Activated CD8-positive, alpha-beta memory T cell treated with anti-CD3 and anti-CD28 coated beads, Interleukin-2, amount 10 ng/mL, durations not matched to agents 7 days and 5 days (primary cell): ENCODE measurements at places on chromosomes 11 and 22.

GRCh38 chr11:69576069-69576782, 64.7 kb upstream of the CCND1 start:
- DNase-seq, result no peak

DNA sequence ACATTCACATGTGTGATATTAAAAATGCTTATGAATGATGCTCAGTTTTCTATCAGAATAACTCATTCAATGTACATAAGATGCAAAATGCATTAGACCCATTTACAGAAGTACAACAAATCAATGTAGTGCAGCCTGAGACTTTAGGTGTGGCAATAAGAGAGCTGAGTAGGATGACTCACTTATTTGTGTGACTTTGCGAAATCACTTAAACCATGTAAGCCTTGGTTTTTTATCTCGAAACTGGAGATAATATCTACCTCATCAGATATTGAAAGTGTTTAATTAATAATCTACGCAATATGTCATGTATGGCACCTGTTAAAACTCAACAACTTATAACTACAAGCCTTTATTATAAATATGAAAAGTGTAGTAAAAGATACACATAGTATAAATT, 105.7 kb upstream of the LUZP2 start:
- no peak for DNase-seq

DNA sequence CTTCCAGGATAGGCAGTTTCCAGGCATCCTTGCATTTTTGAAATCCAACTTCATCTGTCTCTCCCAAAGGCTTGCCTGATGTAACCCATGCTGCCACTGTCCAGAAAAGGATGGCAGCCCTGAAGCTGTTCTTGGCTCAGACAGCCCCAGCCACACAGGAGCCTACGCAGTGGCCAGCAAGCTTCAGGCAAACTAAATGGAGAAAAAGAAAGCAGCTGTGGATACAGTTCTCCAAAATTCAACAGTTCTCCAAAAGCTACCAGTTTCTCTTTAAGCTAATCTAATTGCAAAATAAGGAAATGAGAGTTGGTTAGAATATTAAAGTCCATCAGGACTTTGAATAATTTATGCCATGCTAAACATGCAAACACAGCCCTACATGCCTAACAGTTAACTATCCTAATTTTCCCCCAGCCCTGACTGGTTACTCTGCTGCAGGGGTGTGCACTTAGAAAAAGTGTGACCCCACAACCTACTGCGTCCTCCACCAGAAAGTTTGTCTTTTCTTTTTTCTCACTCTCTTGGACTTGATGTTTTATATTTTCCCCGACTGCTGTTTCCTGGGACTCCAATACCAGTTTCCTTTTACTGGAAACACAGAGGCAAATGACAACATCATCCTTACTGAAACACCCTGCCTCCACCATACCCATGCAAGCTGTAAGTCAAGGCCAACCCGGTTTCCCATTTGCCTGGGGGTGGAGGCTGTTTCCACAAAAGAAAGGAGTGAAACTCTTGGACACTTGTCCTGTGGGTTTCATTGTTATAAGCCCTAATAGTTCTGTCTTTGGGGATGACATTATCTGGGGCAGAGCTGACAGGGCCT, 69.1 kb upstream of the OR5AN1 start:
- DNase-seq, result no peak

- DNase-seq, result no peak
Observed at GRCh38 chr11:133476570-133477250, 55.6 kb downstream of the OPCML start.

DNA sequence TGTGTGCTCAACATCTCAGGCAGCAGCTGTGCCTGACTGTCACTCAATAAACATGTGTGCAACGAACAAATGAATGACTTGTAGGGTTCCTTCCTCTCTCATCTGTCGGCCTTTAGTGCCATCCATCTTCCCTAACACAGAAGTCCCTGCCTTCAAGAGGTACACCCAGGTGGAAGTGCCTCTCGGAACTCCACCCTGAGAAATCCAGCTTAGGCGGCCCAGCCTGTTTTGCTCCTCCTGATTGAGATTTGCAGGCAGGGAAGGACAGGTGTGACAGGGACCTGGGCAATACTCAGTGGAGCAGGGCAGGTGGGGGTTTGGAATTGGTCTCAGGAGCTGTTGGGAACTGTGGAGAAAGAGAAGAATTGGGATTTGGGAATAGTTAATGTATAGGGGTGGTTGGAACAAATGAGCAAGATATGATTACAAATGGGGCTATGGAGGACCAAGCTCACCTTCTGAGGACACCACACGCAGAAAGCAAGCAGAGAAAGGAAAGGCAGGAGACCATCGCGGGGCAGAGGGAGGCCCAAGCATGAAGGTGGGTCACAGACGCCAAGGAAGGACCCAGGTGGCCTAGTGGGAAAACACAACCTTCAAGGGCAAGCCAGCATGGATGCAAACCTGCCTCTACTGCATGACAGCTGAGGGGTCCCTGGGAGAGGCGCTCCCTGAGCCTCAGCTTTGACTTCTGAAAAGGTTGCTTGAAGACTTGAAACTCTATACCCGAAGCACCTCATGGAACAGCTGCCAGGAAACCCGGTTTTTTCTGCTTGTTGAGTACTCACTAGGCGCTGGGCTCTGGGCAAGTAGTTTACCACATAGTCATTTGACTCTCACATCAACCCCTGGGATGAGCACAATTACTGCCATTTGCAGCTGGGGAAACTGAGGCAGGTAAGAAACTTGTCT, 40.9 kb upstream of the ANO1 start:
- DNase-seq, result no peak

DNA sequence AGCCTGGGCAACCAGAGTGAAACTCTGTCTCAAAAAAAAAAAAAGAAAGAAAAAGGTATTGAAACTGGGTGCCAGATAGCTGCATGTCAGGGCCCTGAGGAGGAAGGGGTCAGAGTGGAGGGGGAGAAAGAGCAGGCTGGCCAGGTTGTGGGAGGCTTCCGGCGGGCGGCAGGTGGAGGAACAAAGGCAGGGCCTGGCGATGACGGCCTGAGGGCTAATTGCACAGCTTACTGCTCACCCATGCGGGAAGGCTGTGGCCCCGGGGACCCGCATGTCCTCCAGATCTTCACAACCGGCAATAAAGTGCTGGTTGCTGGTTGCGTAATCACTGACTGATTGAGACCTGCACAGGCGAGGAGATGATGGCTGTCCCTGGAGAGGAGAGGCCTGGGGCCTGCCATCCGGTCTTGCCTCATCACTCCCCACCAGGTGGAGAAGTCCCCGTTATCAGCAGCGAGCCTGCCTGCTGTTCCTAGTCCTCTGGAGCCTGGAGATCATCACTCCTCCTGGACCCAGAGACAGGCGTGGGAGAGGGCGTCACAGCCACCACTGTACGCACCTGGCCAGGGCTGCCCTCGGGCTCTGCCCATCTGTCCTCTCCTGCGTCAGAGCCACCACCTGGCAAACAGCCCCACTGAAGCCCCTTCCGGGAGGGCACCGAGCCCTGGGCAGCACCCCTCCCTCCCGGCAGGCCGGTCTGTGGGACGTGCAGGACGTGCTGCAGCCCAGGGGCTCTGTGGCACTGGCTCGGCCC, 18.7 kb downstream of the H19 start:
- no peak for DNase-seq

DNA sequence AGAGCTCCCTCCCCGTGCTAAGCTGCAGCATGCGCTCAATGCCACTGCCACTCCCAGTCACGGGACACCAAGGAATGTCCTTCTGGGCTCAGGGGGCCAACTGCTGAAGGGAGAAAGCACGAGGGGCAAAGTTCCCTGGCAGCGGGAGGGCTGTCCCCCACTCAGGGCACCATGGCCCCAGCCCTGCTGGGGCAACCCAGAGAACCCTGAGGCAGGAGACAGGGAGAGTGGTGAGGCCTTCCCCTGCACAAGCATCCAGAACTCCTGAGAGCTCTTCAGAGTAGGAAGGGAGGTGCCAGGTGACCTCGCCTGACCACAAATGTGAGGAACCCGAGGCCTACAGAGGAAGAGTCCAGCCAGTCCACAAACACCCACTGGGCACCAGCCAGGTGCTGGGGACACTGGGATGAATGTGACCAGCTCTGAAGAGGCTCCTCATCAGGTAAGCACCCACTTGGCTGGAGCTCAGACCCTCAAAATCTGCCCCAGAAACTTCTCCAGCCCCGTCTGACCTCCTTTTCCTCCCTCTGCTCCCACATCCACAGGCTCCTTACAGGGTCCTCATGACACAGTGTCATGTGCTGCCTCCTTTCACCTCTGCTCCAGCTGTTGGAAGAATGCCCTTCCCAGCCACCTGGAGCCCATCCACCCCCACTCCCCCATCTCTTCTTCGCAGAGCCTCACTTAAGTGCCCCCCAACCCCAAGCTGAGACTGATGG, 15.6 kb downstream of the GDPD5 start:
- DNase-seq, result no peak

GRCh38 chr22:33038131-33038772, 19.9 kb downstream of the SYN3 start:
- DNase-seq, result no peak

GRCh38 chr11:134267461-134267860, 8.7 kb upstream of the GLB1L3 start:
- no peak for DNase-seq

DNA sequence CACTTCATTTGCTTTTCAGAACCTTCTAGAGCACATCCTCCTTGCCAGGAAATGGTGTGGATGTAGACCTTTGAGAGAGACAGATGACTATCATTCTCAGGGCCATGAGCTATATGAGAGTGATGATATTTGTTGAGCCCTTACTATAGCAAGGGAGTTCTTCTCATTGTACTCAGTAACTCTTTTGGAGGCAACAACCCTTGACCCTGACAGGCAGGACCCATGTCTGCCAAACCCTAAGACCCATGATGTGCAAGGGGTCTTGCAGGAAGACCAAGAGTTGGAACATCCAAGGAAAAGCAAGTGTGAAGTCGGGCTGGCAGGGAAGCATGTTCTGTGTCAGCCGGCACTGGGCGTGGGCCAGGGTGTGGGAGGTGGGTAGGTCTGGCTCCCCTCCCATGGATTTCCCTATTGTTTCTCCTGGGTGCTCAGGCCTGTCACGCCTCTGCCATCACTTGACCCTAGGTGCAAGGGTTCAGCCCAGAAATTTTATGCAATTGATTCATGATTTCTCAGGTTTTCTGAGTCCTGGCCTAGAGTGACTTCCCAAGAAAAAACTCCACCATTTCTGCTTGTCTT, 1.2 kb downstream of the FOLR3 start:
- no peak for DNase-seq

- no peak for DNase-seq
Observed at GRCh38 chr11:75831915-75832502, 17.0 kb downstream of the UVRAG start.

DNA sequence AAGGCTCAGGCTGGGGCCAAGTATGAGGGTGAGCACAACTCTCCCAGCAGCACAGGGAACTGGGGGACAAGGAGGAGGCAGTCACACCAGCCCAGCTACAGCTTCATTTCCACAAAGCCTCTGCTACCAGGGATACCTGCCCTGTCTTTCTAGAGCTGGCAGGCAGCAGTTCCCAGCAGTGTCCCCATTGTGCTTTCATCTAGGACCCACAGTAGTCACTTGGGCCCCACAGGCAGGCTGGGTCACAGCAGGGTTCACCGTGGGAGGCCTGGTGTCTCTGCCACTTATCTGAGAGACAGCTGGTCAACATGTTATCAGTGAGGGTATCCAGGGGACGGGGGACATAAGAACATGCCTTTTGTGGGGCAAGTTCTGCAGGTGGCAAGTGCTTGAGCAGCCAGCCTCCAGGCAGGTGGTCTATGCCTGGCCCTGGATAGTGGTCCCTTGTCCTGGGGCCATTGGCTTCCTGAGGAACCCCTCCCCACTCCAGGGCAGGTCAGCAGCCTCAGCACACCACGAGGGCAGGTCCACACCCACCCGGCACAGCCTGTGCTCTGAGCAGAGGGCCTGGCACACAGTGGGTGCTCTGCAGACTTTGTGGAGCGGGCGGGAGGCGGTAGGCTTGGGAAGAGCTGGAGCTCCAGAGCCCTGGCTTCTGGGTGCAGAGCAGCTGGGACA, 29.9 kb downstream of the GNAZ start:
- no peak for DNase-seq

GRCh38 chr11:70099578-70100279, 21.6 kb downstream of the ANO1 start:
- DNase-seq, result no peak

GRCh38 chr22:33111491-33111890, 53.3 kb upstream of the SYN3 start:
- no peak for DNase-seq

GRCh38 chr11:96012086-96012824, 88.3 kb upstream of the MTMR2 start:
- no peak for DNase-seq

DNA sequence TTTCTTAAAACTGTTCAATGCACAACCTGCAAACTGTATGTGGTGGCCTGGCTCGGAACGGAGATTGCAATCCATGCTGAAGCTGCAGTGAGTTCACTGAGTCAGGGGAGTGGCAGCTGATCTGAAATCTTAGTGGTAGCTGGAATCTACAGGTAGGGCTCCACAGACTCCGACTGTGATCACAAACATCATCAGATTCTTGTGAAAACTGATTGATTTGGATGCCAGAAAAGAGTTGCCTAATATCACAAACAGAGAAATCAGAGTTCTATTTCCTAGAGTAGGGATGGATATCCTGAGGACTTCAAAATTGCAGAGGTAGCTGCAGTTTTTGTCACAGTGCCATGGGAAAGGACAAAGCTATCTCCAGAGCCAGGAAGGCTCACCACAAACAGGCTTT, 57.5 kb upstream of the SC5D start:
- no peak for DNase-seq

DNA sequence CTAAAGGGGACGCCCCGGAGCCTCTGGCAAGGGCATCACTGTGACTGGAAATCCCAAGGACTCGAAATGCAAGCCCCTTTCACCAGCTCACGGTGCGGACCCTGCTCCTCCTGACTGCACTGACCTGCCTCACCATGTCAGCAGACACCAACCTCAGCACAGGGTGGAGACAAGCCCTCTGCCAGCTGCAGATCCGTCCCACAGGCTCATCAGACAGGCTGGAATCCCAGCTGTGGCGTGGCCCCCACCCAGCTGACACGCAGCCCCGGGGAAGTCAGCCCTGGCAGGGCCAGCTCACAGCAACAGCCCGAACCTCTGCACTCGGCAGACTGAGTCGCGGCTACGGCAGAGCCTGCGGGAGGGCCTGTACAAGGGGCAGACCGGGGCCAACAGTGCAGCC, 36.8 kb downstream of the BRD1 start:
- no peak for DNase-seq

- DNase-seq, result no peak
Observed at GRCh38 chr11:47276923-47277322, 7.0 kb downstream of the MADD start.

DNA sequence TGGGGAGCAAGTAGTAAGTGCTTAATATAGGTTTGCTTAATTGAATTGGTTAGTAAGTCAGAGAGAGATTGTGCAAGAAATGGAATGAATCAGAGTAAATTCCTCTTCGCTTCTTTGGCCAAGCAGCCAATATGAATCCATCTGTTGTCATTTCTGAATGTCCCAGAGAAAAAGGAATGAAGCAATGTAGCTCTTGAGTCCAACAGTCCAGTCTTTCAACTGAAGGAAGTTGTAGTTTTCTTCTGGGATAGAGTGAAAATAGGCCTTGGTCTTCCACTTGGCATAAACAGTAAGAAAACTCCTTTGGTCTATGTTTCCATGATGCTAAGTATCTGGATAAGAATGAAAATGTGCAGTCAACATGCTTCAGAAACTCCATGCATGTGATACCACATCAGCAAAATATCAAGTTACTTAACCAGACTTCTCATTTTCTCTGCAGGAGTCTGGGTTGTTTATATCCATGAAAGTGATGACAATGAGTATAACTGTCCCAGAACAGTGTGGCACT, 1.8 kb upstream of the FIBIN start:
- DNase-seq, result no peak

GRCh38 chr11:114193730-114194679, 102.2 kb upstream of the NNMT start:
- DNase-seq, result no peak

GRCh38 chr22:30038219-30038618, 42.0 kb upstream of the HORMAD2 start:
- no peak for DNase-seq

GRCh38 chr11:91783173-91783572, 441.4 kb upstream of the FAT3 start:
- DNase-seq, result no peak
